ENCODE measurements at places on chromosomes 7 and 10.

GRCh38 chr10:102311025-102311420 is 65.7 kb downstream of the GBF1 start:
- H3K4me3 ChIP-seq = no peak overlapping the region
- DNase-seq = no peak
- H3K36me3 ChIP-seq = peaks cover 14% of the 10 kb centered on the region
- H3K27ac ChIP-seq = no peak overlapping the region

GRCh38 chr7:146090023-146090645 is 26.5 kb upstream of the CNTNAP2 start:
- no peaks in the 10 kb centered on the region for H3K36me3 ChIP-seq
- H3K27ac ChIP-seq = no peak overlapping the region
- no peak for DNase-seq
- peaks cover 12% of the 10 kb centered on the region for H3K27me3 ChIP-seq
- no peaks in the 10 kb centered on the region for H3K4me1 ChIP-seq
- no peak overlapping the region for H3K4me3 ChIP-seq

- no peaks in the 10 kb centered on the region for H3K27me3 ChIP-seq
- no peak for DNase-seq
- peaks cover 28% of the 10 kb centered on the region for H3K4me1 ChIP-seq
These were observed 17.3 kb downstream of the TPK1 start for GRCh38 chr7:144818511-144818910.

DNA sequence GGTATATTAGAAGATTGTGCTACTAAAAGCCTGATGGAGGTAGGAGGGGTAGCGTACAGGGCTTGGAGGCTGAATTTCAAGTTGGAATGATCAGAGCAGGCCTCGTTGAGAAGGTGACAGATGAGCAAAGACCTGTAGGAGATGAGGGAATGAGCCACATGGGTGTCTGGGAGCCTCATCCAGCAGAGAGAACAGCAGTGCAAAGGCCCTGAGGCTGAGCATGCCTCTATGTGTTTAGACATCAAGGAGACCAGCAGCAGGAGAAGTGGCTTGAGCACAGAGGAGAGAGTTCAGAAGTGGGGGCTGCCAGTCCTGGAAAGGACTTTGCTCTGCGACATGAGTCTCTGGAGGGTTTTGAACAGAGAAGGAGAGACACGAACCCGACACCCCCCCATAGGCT is 111.7 kb downstream of the TMEM130 start:
- DNase-seq = no peak
- H3K4me3 ChIP-seq = no peak overlapping the region
- H3K27me3 ChIP-seq = peaks cover 13% of the 10 kb centered on the region
- no peaks in the 10 kb centered on the region for H3K36me3 ChIP-seq
- H3K4me1 ChIP-seq = peaks cover 2% of the 10 kb centered on the region

- no peak for DNase-seq
- H3K27me3 ChIP-seq = no peaks in the 10 kb centered on the region
- H3K27ac ChIP-seq = no peak overlapping the region
- no peaks in the 10 kb centered on the region for H3K36me3 ChIP-seq
- no peak overlapping the region for H3K4me3 ChIP-seq
These were observed 10.4 kb downstream of the ABLIM1 start for GRCh38 chr10:114647545-114648138.

DNA sequence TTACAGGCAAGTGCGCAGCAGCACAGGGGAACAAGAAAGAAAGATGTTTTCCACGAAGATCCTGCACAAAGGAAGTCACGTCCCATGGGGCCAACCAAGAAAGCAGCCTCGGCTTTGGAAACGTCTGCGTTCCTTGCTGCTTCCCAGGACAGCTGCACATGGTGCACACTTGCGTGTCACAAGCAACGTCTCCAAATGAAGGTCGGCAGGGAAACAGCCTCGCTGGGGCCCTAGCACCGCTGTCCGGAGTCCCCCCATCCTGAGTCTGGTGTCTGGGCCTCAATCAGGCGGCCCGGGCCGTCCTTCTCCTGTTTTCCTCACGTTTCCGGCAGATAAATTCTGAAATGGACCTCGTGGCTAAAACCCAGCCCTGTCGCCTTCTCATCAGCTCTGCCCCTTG is 206.2 kb downstream of the DIP2C start:
- no peak overlapping the region for H3K4me3 ChIP-seq
- H3K4me1 ChIP-seq = peaks cover 24% of the 10 kb centered on the region
- DNase-seq = peak; percentile 30
- peaks cover 11% of the 10 kb centered on the region for H3K36me3 ChIP-seq
- no peak overlapping the region for H3K27ac ChIP-seq
- no peaks in the 10 kb centered on the region for H3K27me3 ChIP-seq
